Glutamatergic neuron (in vitro differentiated cells): ENCODE measurements at places on chromosomes 5 and 9. TPM values are rescaled to one million over a fixed set of nuclear protein-coding genes. Genes with fewer than 3 reads are reported as not detected.

Gene TAF11L3
- total RNA-seq = not detected

DNA sequence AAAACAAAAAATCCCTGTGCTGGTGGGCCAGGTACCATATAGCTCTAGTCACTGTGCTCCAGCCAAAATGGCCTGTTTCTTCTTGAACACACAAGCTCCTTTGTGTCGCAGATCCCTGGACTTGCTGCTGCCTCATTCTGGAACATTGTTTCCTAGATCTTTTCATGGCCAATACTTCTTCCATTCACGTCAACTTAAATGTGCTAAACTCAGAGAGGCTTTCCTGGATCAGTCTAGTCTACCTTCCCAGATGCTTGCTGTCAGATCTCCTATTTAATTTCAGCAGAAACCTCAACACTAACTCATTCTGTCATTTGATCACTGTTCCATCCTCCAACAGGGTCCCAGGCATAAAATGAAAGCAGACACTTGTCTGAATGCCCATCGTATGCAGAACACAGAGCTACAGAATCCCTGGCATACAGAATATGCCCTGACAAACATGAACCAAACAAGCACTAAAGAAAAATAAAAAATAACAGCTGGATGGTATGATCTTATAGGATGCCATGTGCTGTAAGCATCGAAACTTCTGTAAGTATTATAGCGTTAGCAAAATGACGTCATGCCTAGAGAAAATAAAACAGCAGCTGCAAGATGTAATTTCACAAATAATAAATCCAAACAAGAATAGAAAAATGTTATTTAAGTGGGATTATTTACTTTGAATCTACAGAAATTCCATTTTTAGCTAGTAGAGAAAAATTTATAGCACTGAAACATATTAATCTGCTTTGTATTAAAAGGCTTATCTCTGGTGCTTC, 403.7 kb upstream of the DAP start:
- DNase-seq = no peak
- no peaks in the 10 kb centered on the region for H3K27me3 ChIP-seq
- no peak overlapping the region for H3K27ac ChIP-seq
- H3K36me3 ChIP-seq = no peaks in the 10 kb centered on the region
- H3K4me1 ChIP-seq = peaks cover 10% of the 10 kb centered on the region

Gene TRMT10B
- total RNA-seq = 8.8 TPM

DNA sequence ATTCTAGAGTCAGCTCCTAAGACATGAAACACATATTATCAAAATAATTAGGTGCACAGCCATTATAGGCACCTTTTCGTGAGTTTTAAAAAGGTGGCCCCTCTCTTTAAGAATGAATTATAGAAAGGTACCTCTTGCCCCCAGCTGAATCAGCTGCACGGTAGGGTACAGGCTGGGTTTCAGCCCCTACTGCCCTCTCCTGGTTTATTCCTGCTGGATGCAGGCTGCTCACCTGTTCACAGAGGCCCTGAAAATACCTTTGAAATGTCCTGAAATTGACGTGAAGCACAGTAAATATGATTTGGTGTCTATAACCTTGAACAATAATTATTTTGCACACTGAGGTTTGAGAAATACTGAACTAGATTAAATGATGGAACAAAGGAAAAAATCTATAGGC, 504.8 kb upstream of the SGCD start:
- H3K4me3 ChIP-seq = no peak overlapping the region
- peaks cover 2% of the 10 kb centered on the region for H3K27me3 ChIP-seq
- no peaks in the 10 kb centered on the region for H3K36me3 ChIP-seq
- no peak overlapping the region for H3K27ac ChIP-seq

- no peaks in the 10 kb centered on the region for H3K36me3 ChIP-seq
- H3K27ac ChIP-seq = no peak overlapping the region
- H3K27me3 ChIP-seq = peaks cover 2% of the 10 kb centered on the region
- H3K4me3 ChIP-seq = no peak overlapping the region
- DNase-seq = no peak
These were observed 1413.1 kb upstream of the CDH9 start for GRCh38 chr5:28451483-28451882.

DNA sequence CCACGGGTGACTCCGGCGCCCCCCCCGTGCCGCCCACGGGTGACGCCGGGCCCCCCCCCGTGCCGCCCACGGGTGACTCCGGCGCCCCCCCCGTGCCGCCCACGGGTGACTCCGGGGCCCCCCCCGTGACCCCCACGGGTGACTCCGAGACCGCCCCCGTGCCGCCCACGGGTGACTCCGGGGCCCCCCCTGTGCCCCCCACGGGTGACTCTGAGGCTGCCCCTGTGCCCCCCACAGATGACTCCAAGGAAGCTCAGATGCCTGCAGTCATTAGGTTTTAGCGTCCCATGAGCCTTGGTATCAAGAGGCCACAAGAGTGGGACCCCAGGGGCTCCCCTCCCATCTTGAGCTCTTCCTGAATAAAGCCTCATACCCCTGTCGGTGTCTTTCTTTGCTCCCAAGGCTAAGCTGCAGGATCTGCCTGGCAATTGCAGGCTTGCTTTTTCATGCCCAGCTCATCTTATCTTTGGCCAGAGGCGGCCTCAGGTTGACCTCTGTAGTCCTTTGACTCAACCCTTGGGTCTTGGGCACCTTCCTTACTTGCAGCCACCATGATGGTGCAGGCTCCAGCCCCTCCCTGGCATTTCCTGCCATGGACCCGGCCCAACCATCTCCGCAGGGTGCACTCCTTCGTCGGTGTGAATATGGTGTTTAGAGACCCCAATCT, 9.8 kb downstream of the CEL start:
- no peak overlapping the region for H3K27ac ChIP-seq
- H3K4me3 ChIP-seq = no peak overlapping the region
- no peaks in the 10 kb centered on the region for H3K36me3 ChIP-seq
- no peak for DNase-seq
- H3K27me3 ChIP-seq = peaks cover 2% of the 10 kb centered on the region

GRCh38 chr5:78293851-78294247, 649 bp downstream of the AP3B1 start:
- H3K27ac ChIP-seq = no peak overlapping the region
- H3K4me3 ChIP-seq = peak overlapping the region; percentile 86
- no peak for DNase-seq
- H3K4me1 ChIP-seq = peaks cover 3% of the 10 kb centered on the region
- no peaks in the 10 kb centered on the region for H3K36me3 ChIP-seq

DNA sequence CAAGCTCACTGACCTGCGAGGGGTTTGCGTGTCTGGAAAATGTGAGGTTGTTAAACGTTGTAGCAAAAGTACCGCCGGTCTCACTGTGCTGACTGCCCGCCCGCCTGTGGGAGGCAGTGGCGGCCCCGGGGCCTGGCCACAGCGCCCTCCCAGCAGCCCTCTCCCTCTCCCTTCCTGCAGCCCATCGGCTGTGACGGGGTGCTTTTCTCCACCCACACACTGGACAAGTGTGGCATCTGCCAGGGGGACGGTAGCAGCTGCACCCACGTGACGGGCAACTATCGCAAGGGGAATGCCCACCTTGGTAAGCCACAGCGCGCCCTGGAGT, 6.2 kb downstream of the ADAMTSL2 start:
- no peak overlapping the region for H3K27ac ChIP-seq
- H3K27me3 ChIP-seq = peaks cover 8% of the 10 kb centered on the region
- no peak overlapping the region for H3K4me3 ChIP-seq
- no peaks in the 10 kb centered on the region for H3K36me3 ChIP-seq

Gene ANKRD31
- total RNA-seq = 0.42 TPM

- no peaks in the 10 kb centered on the region for H3K4me1 ChIP-seq
- no peaks in the 10 kb centered on the region for H3K27me3 ChIP-seq
- H3K27ac ChIP-seq = no peak overlapping the region
- no peaks in the 10 kb centered on the region for H3K36me3 ChIP-seq
These were observed 158.1 kb downstream of the SLC25A46 start for GRCh38 chr5:110896901-110897300.

DNA sequence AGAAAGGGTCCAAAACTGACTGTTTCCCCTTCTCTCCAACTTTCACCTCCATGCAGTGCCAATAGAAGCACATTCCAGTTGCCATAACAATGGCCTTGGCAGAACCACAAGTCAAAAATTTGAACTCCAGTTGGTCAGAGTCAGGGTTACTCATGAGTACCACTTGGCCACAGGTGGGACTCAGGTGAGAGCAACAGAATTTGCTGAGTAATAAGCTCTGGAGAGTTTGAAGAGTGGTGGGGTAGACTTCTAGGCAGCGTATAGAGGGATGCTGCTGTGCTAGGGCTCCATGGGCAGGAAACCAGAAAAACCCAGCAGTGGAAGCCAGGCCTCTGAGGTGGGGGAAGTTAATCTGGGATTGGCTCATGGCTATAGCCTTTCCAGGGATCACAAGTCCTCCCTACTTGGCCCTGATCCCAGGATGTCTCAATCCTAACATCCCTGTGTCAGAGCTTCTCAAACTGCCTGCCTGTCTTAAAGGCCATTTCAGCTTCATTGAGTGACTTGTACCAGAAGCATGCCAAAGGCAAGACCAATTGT, 30.2 kb downstream of the SNX18 start:
- peaks cover 7% of the 10 kb centered on the region for H3K4me1 ChIP-seq
- DNase-seq = no peak
- peaks cover 12% of the 10 kb centered on the region for H3K36me3 ChIP-seq
- H3K27me3 ChIP-seq = peaks cover 7% of the 10 kb centered on the region

- no peaks in the 10 kb centered on the region for H3K36me3 ChIP-seq
- no peak overlapping the region for H3K4me3 ChIP-seq
- no peak overlapping the region for H3K27ac ChIP-seq
These were observed 21.3 kb downstream of the NAIF1 start for GRCh38 chr9:128045831-128046230.

DNA sequence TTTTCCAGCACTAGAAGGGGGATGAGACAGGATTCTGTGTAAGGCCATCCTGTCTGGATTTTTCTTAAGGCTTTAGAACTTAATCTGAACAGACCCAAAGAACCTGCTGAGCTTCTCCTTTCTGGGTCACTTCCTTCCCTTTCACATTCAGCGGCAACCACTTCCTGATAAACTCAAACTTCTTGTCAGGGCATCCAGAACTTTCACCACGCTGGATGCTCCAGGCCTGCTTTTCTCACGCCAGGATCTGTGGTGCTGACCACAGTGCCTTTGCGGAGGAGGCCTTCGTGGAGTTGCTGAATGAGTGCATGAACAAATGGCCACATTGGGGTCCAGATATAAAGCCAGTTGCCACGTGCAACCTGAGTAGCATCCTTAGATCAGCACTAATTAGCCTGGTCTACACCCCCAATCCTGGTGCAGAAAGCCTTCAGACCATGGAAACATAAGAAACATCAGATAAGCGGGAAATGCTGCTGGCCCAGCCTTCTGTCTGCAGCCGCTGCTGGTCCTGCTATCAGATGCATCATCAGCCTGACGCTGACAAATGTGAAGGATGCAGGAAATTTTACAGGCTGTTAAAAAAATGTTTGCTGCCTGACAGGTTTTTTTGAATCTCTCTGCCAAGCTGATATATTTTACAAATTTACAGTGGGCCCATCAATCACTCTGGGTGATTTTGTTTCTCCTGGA, 75.3 kb upstream of the BARHL1 start:
- H3K36me3 ChIP-seq = no peaks in the 10 kb centered on the region
- peaks cover 3% of the 10 kb centered on the region for H3K27me3 ChIP-seq
- H3K27ac ChIP-seq = no peak overlapping the region

Gene SPARC
- 946 TPM for total RNA-seq

DNA sequence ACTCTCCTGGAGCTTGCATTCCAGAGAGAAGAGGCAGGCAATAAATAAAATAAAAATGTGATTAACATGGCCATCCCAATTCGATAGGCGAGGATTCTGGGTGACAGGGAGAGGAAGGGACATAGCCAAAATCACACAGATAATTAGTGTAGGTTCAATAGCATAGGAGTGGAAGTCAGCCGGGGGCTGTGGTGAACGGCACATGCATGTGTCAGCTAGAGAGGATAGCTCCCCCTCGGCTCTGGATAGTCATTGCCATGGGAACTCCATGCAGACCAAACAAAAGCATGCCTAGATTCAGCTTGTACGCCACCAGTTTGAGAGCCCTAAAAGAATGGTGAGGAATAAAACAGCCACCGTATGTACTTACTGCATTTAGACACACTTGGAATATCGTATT, 223.5 kb downstream of the GRIA1 start:
- no peaks in the 10 kb centered on the region for H3K4me1 ChIP-seq
- H3K36me3 ChIP-seq = no peaks in the 10 kb centered on the region
- H3K27ac ChIP-seq = no peak overlapping the region
- H3K27me3 ChIP-seq = peaks cover 2% of the 10 kb centered on the region

Gene IFNA21
- total RNA-seq = not detected

GRCh38 chr9:130629443-130630070, 34.8 kb upstream of the PRDM12 start:
- DNase-seq = no peak
- H3K27me3 ChIP-seq = peaks cover 4% of the 10 kb centered on the region
- H3K27ac ChIP-seq = no peak overlapping the region
- peaks cover 4% of the 10 kb centered on the region for H3K36me3 ChIP-seq

Gene MEGF10
- 0.69 TPM for total RNA-seq

GRCh38 chr5:172688349-172689217, 47.5 kb downstream of the NEURL1B start:
- H3K4me3 ChIP-seq = no peak overlapping the region
- H3K4me1 ChIP-seq = no peaks in the 10 kb centered on the region
- peaks cover 15% of the 10 kb centered on the region for H3K27me3 ChIP-seq
- no peaks in the 10 kb centered on the region for H3K36me3 ChIP-seq

DNA sequence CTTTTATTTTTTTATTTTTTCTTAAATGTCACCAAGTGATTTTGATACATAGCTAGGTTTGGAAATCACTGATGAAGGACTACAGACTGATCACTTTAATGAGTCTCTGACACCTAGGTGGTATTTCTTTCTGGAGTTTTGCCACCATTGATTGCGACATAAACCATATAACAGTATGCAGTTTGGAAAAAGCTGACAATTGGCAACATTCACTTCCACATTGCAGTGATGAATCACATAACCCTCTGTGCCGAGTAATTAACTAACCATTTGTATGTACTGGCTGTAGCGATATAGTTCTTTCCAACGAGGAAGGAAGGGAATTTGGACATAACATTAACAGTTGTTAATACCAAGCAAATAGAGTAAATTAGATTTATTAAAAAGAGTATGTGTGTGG, 222.9 kb upstream of the EFNA5 start:
- no peaks in the 10 kb centered on the region for H3K36me3 ChIP-seq
- H3K27ac ChIP-seq = no peak overlapping the region
- H3K4me1 ChIP-seq = peaks cover 6% of the 10 kb centered on the region
- H3K4me3 ChIP-seq = no peak overlapping the region
- DNase-seq = no peak
